ENCODE measurements at places on chromosomes 13 and 19.

DNA sequence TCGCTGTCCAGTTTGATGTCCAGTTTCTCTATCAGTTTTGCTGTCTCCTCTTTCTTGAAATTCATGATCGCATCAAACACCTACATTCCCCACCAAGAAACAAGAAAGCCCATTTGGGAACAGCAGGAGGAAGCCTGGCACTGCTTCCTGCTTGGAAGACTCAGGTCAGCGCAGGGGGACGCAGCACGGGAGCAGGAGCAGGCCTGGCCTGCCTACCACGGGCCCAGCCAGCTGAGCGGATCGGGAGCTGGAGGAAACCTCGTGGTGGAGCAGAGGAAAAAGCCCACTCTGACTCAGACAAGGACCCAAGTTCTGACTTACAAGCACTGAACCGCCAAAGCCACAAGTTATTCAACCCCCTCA is 3.9 kb downstream of the EEF2 start:
- DNase-seq = no peak

DNA sequence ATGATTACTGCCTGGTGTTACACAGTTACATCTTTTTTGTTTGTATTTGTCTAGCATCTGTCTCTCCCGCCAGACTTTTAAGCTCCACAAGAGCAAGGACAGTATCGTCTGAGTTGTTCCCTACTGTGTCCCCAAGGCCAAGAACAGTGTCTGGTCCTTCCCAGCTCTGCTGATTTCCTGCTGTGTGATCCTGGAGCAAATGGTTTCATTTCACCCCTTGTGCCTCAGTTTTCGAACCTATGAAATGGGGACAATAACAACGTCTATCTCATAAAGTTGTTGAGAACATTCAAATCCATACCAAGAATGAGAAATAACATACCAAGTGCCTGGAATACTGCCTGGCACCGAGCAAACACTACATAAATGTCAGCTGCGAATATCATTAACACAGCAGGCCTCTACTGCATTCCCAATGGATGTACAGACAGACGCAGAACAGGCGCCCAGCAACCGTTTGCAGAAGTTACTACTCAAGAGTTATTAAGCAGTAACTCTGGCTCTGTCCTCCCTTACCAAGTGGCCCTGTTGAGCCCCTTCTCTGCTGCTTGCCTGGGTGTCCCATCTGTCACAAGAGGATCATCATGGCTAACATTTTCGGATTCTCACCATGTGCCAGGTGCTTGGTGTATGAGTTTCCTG is 11.4 kb downstream of the XRCC1 start:
- DNase-seq = no peak

DNA sequence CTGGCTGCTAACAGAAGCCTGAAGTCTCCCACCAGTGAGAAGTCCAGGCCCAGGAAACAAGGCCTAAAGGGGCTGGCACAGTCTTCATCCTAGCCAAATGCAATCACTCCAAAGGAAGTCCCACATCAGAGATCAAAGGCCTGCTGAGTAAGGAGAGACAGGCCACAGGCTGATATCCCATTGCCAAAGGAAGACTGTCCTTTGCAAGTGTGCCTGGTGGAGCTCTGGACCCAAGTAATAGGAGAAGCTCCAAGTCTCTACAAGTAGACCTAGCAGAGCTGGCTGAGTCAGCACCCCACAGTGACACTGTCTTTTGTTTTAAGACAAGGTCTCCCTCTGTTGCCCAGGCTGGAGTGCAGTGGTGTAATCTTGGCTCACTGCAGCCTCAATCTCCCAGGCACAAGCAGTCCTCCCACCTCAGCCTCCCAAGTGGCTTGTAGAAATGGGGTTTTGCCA is 4.5 kb downstream of the DBP start:
- DNase-seq = peak; percentile 51

GRCh38 chr13:50078895-50079654 is 63.8 kb downstream of the KCNRG start:
- DNase-seq = no peak

DNA sequence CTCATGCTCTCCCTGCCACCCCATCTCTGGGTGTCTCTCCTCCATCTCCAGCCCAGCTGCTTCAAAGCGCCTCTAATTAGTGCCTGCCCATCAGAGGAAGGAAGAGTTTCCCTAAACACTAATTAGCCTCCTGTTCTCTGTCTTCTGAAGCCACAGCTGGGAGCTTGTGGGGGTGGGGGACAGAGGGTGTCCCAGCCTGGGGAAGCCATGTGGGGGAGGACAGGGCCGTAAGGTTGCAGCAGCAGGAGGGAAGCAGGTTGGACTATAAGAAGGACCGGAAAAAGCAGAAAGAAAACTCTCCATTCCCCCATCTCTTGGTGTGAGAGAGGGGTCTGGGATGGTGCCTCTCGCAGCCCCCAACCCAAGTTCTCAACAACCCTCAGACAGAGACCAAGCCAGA is 26.2 kb downstream of the SLC8A2 start:
- DNase-seq = no peak

- DNase-seq = peak; percentile 53
Measured at GRCh38 chr13:46962281-46962941, 65.6 kb upstream of the HTR2A start.

DNA sequence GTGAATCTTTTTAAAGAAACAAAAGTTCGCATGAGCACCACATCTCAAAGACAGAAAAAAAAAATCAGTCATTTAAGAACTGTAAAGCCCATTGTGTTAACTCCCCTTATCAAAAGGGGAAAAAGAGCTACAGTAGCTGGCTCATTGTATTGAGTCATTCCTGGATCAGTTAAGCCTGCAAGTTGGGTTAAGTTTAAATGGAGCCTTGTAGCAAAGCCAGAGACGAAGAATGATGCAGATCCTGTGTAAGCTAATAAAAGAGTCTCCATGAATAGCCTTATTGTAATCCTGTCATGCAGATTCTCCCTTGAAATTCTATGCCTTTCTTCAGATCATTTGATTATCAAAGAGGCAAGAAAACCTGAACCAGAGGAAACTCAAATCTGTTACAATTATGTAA is 83.8 kb downstream of the CRYL1 start:
- no peak for DNase-seq

- peak; percentile 10 for DNase-seq
Measured at GRCh38 chr19:13429563-13429962, 76.7 kb downstream of the CACNA1A start.

- peak; percentile 83 for DNase-seq
Measured at GRCh38 chr13:33228648-33229445, 56.7 kb downstream of the STARD13 start.

GRCh38 chr19:39696387-39696786 is 7.9 kb upstream of the LGALS14 start:
- no peak for DNase-seq

- peak; percentile 64 for DNase-seq
Measured at GRCh38 chr13:87884884-87885283, 213.7 kb downstream of the SLITRK5 start.

- DNase-seq = no peak
Measured at GRCh38 chr13:27408074-27408473, 16.3 kb upstream of the GTF3A start.

GRCh38 chr13:94479616-94480015 is at the start of gene DCT:
Gene DCT, minus strand, starts transcription at chr13:94479682. Its CDS starts 427 bp downstream, at chr13:94479255.
- DNase-seq = no peak

Measured in fibroblast of lung (primary cell).